ENCODE measurements at places on chromosomes 6 and 20. TPM values are rescaled to one million over a fixed set of nuclear protein-coding genes. Genes with fewer than 3 reads are reported as not detected.

The FUT9 gene
- not detected for total RNA-seq

DNA sequence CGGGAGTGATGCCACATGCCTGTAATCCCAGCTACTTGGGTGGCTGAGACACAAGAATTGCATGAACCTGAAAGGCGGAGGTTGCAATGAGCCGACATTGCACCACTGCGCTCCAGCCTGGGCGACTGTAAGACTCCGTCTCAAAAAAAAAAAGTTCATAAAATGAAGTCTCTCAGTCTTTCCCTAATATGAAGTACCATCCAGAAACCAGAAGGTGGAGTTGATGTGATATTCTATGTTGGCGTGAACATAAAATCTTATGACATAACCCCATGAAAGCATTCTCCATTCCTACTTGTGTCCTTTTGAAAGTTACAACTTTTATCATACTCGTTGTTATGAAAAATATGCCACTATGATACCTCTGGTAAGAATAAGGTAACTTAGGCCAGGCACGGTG is 5.7 kb downstream of the SOD2 start:
- DNase-seq = no peak

The TBC1D7 gene
- total RNA-seq = 14.7 TPM

DNA sequence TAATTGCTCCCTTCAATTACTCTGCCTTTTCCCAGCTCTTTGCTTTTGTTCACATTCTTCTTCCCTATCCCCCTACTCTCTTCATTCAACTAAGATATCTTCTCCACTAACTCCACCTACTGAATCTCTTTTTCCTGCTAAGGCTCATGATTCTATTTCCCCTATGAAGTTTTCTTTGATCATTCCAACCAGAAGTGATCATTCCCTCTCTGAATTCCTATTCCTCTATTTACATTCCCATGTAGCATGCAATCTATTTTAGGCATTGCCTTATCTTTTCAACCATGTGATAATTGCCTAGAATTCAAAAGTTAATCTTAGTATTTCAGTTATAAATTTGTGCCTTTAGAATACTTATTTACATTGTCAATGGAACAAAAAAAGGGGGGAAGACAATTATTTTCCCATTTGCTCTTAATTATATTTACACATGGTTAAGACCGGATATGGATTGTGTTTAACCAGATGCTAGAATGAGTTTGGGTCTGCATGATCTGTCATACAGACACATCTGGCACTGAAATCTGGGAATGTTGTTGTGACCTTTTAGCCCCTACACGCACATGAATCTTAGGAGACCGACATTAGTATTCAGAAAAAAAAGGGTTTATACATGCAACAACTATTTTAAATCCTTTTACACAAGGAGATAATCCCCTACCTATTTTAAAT is 20.8 kb downstream of the MOXD1 start:
- no peak for DNase-seq

- peak; percentile 43 for DNase-seq
Observed at GRCh38 chr20:32574296-32575226, 10.6 kb downstream of the NOL4L start.

GRCh38 chr6:160043784-160044183 is 74.9 kb downstream of the IGF2R start:
- DNase-seq = no peak

The TSPYL4 gene
- 30.4 TPM for total RNA-seq

The BNIP5 gene
- total RNA-seq = not detected

The MUC21 gene
- not detected for total RNA-seq

GRCh38 chr6:108171291-108171917 is 5.6 kb downstream of the NR2E1 start:
- no peak for DNase-seq

- no peak for DNase-seq
Observed at GRCh38 chr6:168440520-168441433, at the start of gene SMOC2. Gene SMOC2 (plus strand): TSS chr6:168441184. CDS start chr6:168441371, 187 bp downstream.

DNA sequence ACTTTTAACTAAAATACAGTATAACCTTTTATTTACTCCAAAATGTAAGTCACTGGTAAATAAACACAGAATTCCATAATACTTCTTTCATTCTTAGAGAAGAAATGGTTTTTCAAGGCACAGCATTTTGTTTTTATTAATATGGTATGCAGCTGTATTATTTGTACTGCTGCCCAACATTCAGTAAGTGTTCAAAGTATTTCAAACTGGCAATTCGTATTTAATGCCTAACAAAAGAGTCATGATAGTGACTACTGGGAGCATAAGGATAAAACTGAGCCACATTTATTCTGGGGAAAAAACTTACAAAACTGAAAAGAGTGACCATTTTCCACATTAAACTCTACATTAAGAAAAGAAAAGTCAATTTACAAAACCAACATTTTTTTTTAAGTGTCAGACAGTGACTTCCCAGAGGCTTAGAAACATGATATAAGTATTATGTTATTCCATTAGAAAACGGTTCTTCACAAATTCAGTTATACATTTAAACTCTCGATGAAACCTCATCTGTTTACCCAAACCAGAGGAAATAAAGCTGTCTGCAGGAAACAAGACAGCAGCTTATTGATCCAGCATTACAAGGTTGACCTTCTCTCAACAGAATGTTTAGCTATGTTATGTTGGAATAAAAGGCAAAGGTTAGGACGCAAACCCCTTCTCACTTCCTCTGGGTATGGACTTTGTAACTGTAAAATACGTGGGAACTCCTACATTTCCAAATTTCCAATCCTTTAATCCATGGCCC is 24.3 kb downstream of the EPB41L2 start:
- DNase-seq = no peak

DNA sequence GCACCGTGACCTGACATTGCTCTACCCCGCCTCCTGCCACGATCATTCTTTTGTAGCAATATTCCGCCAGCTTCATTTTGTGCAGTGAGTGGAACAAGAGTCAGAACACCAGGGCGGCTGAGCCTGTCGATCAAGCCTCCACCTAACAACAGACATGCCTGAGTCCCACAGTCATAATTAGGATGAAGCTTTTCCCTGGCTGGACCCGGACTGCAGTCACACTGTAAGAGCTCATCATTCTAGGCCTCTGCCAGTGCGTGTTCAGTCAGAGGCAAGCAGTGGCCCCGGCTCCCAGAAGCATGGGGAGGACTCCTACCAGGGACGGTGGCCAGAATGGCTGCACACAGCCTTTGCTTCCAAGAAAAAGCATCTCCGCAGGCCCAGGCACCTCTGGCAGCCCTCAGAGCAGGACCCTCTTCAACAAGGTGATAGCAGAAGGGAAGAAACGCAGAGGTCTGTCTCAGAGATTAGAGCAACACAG is 23.2 kb upstream of the UNC93A start:
- DNase-seq = no peak

The HLA-DRB5 gene
- total RNA-seq = 0.13 TPM

The TUBB1 gene
- total RNA-seq = not detected
